ENCODE measurements at places on chromosomes 2 and 18. TPM values are rescaled to one million over a fixed set of nuclear protein-coding genes. Genes with fewer than 3 reads are reported as not detected.

The TMEM200C gene
- not detected for total RNA-seq

The REEP1 gene
- 0.15 TPM for total RNA-seq

The SP140 gene
- total RNA-seq: 70.8 TPM

- DNase-seq: no peak
Measured at GRCh38 chr2:100285691-100286090, 36.6 kb downstream of the LONRF2 start.

- no peak for DNase-seq
Measured at GRCh38 chr2:74915743-74916142, 42.7 kb upstream of the POLE4 start.

Data from CD4-positive, alpha-beta memory T cell (primary cell).